Activated CD4-positive, CD25-positive, alpha-beta regulatory T cell treated with anti-CD3 and anti-CD28 coated beads, Interleukin-2, amount 50 U/mL, for 24 hours (primary cell): ENCODE measurements at places on chromosomes 5 and 9.

DNA sequence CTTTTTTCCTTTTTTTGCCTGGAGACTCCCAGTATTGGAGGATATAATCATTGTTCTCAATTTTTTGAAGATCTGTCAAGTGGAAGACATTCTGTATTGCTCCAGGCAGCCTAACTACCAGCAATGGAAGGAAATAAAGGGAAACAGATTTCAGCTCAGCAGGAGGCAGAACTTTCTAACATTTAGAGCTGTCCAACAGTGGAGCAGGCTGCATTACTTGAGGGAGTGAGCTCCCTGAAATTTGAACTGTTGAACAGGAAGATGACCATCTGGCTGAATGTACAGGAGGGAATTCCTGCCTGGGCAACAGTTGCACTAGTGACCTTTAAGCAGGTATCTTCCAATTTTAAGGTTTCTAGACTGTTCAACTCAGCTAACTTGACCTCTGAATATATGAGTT lies 1.1 kb upstream of the GAPVD1 start:
- no peak for ATAC-seq

GRCh38 chr5:88588609-88589008 lies 294.4 kb downstream of the MEF2C start:
- no peak for ATAC-seq

- ATAC-seq: no peak
Observed at GRCh38 chr5:124745928-124746915, at the start of gene ZNF608. Gene ZNF608, minus strand, starts transcription at chr5:124746639. Its CDS starts 1,650 bp downstream, at chr5:124744989.

DNA sequence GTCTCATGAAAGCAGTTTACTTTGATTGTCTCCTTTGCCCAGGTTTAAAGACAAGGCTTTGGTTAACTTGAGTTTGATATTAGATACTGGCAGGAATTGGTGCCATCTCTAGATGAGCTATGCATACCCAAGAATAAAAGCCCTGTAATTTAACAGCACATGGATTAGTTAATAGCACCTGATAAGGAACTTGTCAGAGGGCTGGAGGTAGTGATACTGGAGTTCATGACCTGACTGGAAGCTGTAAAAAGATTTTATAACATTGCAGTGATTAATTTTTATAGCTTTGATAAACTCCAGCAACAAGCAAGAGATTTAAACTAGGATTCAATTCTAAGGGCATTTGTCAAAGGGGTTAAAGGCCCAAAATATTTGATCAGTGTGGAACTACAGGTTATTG lies 34.9 kb upstream of the SYK start:
- no peak for ATAC-seq

- ATAC-seq: no peak
Observed at GRCh38 chr5:140588311-140589070, 23.9 kb downstream of the SLC35A4 start.

GRCh38 chr5:87944553-87945285 lies 323.9 kb downstream of the TMEM161B start:
- ATAC-seq: no peak

- no peak for ATAC-seq
Observed at GRCh38 chr9:125784286-125785049, 37.3 kb downstream of the PBX3 start.

DNA sequence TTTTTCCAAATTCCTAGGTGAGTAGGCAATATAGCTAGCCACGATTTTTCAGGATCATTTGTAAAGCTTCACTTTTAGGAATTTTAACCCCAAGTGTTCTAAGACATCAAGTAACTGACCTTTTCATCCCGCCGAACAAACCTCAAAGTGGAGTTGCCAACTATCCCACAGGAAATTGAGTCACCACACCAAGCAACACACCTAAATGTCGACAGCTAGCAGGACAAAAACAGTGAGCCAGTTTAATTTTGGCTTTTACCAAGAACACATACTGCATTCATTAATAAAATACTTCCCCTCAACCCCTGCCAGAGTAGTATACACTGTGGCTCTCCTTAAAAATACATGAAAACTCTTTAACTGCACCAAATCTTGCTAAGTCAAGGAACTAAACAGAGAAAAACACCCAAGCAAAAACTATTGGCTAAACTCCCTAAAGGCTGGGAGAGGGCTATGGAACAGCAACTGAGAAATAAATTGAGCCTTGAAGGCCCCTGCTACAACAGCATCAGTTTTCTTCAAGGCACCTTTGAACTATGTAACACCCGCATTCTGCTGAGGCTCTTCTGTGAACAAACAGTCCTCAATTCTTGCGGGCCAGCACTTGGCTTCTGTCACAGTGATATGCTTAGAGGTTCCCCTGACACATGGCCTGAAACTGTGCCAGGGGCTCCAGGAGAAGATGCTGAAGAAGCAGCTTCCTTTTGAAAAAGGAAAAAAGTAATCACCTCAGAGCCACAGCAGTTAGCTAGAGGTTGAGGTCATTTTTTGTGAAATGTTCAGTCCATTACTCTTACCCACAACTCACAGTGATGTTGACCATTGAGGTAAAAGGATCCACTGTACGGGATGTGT lies 459.6 kb downstream of the RAB3C start:
- no peak for ATAC-seq

GRCh38 chr9:95515272-95516113 lies 1.3 kb downstream of the PTCH1 start:
- peak; percentile 33 for ATAC-seq

DNA sequence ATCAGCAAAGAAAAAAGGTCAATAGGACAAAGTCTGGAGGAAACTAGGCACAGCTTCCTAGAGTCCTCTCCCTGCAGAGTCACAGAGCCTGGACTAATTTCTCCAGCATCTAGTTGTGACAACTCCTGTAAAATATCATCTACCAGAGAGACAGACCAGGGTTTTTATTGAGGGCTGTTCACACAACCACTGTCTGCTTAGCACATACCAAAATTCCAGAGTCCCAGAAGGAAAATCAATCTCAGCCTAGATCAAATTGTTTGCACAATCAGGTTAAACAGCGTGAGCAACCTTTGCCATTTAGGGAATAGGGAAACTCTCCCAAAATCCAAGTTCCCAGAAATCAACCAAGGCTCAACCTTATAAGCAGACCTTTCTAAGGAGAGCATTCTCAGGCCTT lies 190.3 kb downstream of the SYK start:
- no peak for ATAC-seq

GRCh38 chr9:113483676-113484257 lies 20.2 kb downstream of the RGS3 start:
- ATAC-seq: no peak

DNA sequence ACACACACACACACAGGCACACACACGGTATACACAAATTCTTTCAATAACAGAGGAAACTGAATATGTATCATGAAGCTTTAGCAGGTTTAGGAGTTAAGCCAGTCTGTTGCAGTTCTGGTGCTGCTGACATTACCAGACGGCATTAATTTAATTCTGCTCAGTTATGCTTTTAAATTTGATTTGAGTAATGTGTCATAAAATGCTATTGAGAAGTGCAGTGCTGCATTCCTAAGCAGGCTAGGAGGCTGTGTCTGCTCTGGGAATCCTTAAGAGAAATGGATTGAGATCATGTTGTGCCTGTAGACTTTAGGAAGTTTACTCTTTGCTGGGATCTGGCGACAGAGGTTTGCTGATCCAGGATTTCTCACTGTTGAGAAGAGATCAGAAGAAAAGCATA lies 733.8 kb downstream of the BRINP1 start:
- no peak for ATAC-seq

DNA sequence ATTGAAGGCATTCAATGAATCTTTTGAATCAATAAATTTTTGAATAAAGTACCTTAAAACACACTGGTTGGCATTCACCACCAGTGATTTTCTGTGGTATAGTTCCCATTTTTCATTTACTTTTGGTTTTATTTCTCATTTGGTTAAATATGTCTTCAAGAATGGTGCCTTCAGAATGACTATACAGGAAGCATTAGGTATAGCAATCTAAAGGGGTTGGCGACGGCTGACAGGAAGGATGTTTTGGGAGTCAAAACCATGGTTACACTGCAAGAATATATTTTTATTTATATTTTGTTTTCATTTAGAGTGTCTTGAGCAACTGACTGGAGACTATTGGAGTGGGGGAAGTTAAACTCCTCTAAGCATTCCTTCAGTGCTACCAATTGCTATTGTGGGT lies 235.7 kb downstream of the HTR1A start:
- ATAC-seq: no peak

- ATAC-seq: no peak
Observed at GRCh38 chr5:170633235-170634081, 129.6 kb downstream of the KCNIP1 start.

- ATAC-seq: no peak
Observed at GRCh38 chr5:104385906-104386305, 823.3 kb upstream of the NUDT12 start.
